NCI-H1105 (cell line): ENCODE measurements at places on chromosomes 7 and 10.

GRCh38 chr10:31896968-31897384 lies 31.7 kb downstream of the ARHGAP12 start:
- DNase-seq, result no peak

DNA sequence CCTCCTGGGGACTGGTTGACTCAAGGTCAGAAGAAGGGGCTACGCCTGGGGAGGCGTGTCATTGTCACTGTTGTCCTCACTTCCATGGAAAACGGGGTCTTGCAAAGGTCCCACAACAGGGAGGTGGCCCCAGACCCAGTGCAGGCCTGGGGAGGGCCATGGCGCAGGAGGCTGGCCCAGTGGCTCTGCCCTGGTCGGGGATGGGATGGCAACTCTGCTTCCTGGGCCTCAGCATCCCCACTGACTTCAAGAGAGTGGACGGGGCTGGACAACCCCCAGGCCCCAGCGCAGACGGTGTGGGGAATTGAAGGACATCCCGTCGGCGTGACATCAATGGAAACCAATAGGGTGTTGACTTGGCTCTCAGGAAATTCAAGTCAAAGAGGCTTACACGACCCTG lies 35.2 kb downstream of the MICALL2 start:
- no peak for DNase-seq

DNA sequence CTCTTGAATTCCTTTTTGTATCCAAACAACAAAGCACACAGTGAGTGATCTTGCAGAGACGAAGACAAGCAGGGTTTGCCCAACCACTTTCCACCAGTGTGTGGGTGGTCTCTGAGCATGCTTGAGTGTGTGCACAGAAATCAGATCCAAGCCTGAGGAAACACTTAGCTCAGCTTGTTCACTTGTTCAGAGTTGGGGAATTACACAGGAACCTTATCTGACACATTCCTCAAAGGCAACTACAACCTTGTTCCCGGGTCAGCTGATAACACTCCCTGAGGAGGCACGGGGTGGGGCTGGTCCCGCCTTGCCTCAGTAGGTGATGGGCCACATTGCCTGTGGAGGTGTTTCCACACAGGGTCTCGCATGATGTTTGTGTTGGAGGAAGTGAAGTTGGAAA lies 216.9 kb downstream of the DYNC1I1 start:
- DNase-seq, result no peak

- no peak for DNase-seq
Observed at GRCh38 chr7:100886142-100886935, 3.2 kb downstream of the UFSP1 start.

DNA sequence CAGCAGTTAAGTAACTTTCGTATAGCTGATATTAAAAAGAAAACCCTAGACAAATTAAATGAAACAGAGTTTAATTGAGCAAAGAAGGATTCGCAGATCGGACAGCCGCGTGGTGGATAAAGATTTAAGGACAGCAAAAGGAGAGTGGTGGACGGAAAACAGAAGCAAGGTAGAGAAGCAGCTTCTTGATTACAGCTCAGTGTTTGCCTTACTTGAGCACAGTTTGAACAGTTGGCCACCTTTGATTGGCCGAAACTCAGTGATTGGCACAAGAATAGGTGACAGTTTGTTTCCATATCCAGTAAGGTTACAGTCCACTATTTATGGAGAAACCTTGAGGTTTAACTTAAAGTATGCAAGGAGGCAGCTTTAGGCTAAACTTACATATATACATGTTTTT lies 231.7 kb downstream of the GALNT17 start:
- DNase-seq, result no peak
